ENCODE measurements at places on chromosomes 2 and 18.

GRCh38 chr2:33535421-33535820, 59.0 kb downstream of the RASGRP3 start:
- no peak for DNase-seq

GRCh38 chr18:79250301-79250981, 145.3 kb upstream of the NFATC1 start:
- no peak for DNase-seq

DNA sequence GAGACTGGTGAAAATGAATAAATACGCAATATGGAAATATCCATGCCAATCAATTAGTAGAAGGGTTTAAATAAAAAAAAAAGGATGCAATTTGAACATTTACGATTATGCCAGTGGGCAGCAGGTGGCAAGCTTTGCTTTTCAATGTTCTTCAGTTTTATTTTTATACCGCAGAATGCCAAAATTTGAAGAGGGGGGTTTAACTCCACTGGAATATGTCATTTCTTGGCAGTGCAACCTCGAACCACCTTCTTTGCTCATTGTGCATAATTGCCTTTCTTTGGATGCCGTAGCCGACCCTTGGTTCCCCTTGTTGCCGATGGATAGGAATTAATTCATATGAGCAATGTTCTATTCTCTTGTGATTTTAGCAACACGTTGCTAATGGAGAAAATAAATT, 88.0 kb downstream of the LTBP1 start:
- DNase-seq, result no peak

- no peak for DNase-seq
These were observed 994.1 kb upstream of the ACVR2A start for GRCh38 chr2:146850746-146851145.

GRCh38 chr18:37398248-37398920, 167.2 kb downstream of the CELF4 start:
- DNase-seq, result no peak

- DNase-seq, result no peak
These were observed 1487.0 kb downstream of the LRP1B start for GRCh38 chr2:140643761-140644187.

GRCh38 chr2:55760125-55760524, 66.5 kb upstream of the PNPT1 start:
- DNase-seq, result no peak

DNA sequence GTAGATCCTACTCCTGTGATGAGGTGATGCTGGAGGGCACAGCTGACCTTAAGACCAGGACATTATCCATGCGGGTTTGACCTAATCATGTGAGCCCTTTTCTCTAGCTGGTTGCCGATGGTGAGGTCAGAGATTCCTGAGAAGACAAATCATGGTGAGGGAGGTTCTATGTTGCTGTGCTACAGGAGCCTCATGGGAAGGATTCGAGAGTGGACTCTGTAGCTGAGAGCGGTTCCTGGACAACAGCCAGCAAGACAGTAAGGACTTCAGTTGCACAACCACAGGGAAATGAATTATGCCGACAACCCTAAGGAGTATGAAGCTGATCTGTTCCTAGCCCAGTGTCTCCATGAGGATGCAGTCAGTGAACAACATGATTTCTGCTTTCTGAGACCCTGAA, 80.4 kb downstream of the EPB41L3 start:
- no peak for DNase-seq

GRCh38 chr2:9639740-9640343, 9.0 kb upstream of the YWHAQ start:
- no peak for DNase-seq

DNA sequence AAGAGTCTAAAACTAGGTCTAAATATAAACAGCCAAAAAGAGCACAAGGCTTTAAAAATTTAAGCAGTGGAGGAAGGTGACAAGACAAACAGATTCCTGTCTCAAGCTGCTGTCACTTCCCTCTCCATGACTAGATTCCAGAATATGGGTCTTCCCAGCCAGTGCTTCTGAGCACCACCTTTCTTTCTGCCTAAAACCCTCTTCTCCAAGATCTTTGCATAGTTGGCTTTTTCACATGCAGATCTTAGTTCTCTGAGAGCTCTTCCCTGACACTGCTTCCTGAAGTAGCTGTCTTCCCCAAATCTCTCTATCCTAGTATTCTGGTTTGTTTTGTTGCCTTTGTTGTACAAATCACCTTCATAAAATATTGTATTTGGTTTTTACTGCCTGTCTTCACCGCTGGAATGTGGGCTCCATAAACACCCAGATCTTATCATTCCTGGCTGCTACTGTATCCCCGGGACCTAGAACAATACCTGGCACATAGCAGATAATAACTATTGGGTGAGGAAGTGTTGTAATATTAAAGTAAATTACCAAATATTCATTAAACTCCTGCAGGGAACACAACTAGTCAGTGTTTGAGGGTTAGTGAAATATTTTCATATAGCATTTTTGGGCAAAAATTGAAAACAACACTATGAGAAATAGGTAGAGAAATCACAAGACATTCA, 150.2 kb downstream of the CCDC85A start:
- DNase-seq, result no peak

- DNase-seq, result no peak
These were observed 160.3 kb downstream of the MYO1B start for GRCh38 chr2:191405546-191405945.

All from cortex of kidney (tissue), 1 donor.